SK-MEL-5 (cell line): ENCODE measurements at places on chromosomes 11 and 22. TPM values are rescaled to one million over a fixed set of nuclear protein-coding genes. Genes with fewer than 3 reads are reported as not detected.
A peak's percentile ranks its signal among the peaks of the same experiment; 100 is the strongest.

Gene CATSPER1
- total RNA-seq = 0.05 TPM in 1 of 2 replicates, not detected in the other

Gene ACTN3
- not detected in 2 replicates for total RNA-seq

Gene SERPING1
- total RNA-seq = not detected in 2 replicates

Gene ESAM
- total RNA-seq = not detected in 2 replicates

Gene KREMEN1
- 23.0 and 23.5 TPM in 2 replicates for total RNA-seq

Gene PGA5
- total RNA-seq = not detected in 2 replicates

Gene SELENOH
- 171 and 183 TPM in 2 replicates for total RNA-seq

DNA sequence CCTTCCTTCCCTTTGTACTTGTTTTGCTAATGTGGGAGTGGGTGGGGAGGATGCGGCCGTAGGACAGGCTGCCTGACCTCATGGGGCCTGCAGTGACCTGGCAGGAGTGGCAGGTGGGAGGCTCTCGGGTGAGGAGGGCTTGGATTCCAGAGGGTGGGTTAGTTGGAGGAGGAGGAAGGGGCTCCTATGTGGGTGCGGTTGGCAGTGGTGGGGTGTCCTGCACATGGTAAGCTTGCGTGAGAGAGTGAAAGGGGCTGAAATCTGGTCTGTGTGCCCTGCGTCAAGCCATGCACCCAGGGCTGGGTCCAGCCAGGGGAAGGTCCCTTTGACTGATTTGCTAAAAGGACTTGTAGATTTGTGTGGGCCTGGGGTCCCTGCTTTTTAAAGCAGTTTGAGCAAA is 90.7 kb upstream of the OR4B1 start:
- no peak for DNase-seq

DNA sequence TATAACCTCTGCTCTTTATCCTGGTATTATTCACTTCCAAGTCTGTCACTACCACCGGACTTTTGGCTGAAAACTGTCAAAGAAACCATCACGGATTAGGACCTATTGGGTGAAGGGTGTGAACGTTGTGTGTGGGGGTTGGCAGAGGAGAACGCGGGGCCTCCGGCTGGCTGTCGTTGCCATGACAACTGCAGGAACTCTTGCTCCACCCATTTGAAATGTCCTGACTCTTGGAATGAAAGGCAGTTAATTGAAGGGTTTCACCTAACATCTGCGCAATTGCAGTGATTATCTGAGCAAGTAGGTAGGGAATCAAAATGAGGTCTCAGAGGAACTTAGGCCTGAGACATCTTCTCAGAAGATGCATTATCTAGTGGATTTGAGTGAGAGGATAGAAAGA is 60.9 kb upstream of the CLMP start:
- no peak for DNase-seq

DNA sequence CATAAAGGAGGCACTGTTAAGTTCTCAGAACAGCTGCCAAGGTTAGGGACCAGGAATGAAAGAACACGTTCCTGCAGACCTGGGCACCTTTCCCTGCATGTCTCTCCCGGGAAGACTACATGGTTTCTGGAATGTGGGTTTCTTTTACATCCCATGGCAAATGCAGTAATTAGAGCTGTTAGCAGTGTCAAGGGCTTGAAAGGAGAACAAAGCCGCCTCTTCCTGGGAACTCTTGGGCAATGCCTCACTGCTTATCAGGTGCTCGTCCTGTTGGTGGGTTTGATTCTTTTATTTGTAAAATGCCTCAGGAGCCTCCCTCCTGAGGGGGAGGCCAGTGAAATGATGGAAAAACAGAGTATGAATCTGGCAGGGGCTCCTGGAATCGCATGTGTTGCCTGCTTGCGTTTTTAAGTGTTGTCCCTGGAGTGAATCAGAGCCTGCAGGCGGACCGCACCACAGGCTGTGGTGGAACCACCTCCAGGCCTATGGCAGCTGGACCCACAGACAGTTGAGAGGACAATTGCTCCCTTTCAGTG is 723 bp upstream of the C22orf31 start:
- peak; percentile 57 for DNase-seq

DNA sequence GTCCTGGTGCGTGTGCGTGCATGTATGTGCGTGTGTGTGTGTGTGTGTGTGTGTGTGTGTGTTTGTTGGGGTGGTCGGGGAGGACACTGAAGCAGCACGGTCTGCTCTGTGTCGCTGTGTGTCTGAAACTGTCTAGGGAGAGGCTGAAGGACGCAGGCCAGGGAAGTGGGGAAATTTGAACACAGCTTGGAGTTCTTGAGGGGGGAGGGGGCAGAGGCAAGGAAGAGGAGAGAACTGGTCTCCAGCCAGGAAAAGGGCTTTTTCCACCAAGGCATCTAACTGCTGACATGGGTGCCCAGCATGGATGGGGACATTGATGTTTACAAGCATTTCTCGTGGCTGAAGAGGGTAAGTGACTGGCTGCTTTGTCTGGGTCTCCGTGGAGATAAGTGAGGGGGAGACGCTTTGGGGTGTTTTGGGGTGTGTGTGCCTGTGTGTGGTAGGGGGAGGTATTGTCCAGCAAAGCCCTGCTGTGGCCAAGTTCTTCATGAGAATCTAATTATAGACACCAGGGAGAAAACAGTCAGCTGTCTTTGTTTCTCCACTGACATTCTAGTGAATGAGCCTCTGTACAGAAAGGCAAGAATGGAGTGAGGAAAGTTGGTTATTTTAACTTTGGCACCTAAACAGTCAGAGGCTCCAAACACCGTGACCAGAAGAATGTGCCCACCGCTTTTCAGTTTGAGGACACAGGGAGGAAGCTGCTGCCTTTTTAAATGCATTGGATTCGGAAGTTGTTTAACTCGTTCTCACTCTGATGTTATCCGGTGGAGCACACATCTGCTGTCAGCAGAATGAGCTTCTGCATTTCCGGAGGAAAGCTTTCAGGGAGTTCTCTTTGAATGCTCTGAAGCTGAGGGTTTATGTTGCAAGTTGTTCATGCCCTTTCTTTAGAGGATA is 63.7 kb downstream of the PPFIBP2 start:
- DNase-seq = peak; percentile 67

DNA sequence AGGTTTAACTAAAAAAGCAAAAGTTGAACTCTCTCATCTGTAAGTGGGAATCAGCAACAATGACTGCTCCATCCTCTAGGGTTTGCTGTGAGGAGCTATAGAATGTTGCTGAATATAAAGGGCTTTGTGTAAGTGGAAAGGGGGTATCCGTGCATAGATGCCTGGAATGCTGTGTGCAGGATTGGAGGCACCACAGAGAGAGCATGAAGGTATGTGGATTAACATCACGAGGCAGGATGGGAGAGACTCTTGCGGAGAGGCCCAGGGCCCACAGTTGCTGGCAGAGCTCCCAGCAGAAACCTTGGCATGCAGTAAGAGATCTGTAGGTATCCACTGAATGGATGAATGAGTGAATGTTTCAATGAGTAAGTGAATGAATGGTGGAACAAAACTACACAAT is 298.7 kb upstream of the DDI1 start:
- peak; percentile 9 for DNase-seq

DNA sequence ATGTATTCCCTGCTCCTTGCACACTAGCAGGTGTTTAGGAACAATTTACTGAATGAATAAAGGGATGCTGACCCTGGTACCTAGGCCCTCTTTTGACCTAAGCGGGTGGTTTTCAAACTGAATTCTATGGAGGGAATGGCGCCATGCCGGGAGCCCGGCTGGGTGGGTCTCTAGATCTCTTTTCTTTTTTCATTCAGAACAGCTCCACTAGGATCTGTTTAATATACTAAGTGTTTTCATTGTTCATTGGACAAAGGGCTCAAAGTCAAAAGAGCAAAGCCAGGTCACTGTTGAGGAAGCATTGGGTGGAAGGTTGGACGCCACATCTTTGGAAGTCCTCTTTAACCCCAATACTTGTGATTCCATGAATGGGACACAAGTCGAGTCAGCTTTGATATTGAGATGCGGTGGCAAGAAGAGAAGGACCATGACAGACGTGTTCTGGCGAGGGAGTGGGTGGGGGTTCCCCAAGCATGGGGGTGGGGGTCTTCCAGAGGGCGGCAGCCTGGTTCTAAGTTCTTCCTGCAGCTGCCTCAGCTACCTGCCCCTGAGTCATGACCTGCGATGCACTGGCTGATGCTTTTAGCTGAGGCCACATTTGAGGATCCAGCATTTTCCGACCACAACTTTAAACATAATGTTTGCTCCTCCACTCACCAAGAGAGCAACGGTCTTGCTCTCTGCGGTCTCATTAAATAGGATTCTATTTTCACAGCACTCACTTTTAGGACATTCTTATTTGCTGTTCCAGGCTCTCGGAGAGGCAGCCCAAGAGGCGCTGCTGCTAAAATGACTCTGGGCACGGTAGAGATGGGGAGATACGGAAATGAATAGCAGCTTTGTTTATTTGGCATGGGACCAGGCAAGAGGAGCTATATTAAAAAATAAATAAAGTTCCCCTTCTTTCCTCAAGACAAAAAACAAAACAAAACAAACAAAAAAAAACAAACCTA is 100.6 kb downstream of the FBXO7 start:
- peak; percentile 48 for DNase-seq

DNA sequence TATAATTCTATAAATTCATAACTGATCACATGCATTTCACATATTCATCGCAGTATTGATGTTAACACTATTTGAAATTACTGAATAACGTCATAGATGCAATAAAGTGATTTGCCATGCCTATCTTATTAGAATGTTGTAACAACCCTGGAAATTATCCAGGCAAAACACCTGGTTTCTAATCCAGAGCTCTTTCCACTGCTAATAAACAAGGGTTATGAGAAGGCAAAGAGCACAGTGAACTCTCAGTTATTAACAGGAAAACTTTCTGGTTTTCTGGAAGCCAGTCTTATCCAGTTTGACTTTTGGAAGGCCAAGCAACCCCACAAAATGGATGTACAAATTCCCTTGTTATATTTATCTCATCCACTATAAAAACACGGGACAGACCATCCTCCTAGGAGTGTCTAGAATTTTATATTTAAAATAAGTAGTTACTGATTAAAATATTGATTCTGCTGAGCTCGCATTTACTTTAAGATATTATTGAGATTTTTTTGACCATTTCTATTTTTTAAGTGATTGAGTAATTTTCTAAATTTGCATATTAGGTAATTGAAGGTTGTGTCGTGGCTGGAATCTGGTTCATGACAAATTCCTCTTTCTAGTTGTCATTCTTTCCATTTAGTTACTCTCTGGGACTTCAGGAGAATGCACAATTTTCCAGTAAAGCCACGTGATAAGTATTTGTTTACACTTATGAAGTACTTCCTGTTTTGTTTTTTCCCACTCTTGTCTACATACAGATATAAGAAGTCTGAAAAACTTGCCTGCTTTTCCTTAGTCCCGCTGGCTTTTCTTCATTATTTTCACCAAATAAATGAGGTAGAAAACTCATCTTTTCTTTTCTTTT is 47.9 kb downstream of the DCUN1D5 start:
- DNase-seq = no peak

DNA sequence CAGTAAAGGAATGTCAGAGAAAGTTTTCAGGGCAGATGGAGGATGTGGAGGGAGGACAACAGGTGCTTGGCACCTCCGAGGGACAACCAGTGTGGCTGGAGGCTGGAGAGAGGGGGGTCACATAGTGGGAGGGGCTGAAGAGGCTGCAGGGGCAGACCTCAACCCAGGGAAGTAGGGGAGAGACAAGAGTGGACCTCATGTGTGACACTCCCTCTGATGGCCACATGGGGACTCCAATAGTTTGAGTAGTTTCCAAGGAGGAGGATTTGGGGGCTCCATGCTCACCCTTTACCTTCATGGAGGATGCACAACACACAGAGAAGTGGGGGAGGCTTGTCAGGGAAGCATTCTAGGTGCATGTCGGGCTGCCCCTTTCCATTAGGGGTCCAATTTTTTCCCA is 35.1 kb upstream of the ASPHD2 start:
- DNase-seq = no peak

DNA sequence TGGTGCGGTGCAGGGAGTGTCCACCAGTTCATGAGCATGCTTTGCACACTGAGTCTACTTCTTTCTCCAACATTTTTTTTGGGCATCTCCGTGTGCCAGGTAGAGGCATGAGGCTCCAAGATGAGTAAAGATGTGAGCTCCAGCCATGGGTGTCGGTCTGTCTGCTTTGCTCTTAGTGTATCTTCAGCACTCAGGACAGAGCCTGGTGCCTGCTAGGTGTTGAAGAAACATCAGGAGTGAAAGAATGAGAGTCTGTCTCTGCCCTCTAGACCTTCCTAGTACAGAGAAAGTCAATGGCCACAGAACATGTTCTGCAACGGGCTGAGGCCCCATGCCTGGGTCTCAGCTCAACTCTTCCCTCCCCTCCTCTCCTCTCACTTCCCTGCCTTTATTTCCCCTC is 486.5 kb downstream of the TBC1D22A start:
- no peak for DNase-seq

DNA sequence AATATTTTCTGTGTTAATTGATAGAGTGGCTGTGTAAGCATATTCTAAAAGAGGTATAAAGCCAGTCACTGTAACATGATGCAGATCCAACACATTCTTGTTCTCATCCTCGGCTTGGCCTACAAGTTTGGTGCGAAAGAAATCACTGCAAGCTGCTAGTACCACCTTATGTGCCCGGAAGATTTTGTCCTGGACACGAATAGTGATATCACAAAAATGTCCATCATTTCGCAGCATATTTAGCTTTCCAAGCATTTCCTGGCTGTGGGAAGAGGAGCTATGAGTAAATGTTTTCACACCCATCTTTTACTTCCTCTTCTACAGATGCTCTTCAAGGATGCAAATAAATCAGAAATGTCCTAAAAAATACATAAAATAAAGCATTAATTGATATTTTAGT is 53.1 kb downstream of the ZBTB44 start:
- DNase-seq = no peak

GRCh38 chr22:39430576-39431150 is 26.1 kb upstream of the MGAT3 start:
- no peak for DNase-seq

DNA sequence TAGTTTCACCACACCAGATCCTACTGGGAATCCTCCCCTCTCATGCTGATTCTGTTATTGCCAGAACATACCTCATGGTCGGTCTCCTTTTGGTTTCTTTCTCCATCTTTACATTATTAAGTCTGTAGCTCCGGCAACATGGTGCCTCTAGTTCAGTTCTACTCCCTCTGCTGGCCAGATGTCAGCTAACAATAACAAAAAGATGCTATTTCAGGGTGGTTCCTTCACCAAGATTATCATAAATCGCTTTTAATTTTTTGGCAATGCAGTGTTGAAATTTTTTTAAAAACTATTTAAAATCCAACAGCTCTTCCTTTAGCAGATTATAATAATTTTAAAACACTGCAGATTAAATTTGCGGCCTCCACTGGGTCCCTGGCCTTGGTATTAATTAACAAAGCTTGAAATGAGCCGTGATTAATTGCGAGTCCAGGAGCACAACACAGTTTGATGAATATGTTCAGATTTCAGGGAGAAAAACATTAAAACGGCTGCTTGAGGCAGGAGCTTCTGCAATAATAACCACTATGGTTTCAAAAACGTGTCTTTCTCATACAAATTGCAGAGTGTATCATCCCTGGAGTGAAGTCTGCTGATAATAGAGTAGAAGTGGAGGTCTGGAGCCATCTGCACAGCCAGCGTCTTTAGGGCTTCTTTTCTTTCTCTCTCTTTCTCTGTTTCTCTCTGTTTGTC is 492.9 kb upstream of the KIRREL3 start:
- DNase-seq = peak; percentile 48
